ENCODE measurements at places on chromosomes 6 and 20.

DNA sequence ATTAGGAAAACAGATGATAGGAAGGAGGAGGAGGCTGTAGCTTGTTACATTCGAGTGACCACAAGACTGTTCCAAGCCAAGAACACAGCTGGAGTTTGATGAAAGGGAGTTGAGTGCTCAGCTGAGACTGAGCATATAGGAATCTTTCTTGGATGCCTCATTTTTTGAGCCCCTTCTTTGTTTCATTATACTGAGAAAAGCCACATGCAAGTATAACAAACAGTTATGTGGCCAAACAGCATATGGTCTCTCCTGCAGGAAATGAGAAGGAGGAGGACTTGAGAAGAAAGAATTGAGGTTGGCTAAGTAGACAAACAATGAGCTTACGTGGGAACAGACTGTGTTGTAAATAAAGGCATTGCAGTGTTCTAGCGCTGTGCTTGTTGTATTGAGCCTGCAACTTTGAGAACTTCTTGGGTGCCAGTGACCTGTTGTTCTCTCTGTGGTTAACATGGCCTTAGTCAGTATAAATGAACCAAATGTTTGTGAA, 78.3 kb downstream of the AKAP7 start:
- no peak for DNase-seq

DNA sequence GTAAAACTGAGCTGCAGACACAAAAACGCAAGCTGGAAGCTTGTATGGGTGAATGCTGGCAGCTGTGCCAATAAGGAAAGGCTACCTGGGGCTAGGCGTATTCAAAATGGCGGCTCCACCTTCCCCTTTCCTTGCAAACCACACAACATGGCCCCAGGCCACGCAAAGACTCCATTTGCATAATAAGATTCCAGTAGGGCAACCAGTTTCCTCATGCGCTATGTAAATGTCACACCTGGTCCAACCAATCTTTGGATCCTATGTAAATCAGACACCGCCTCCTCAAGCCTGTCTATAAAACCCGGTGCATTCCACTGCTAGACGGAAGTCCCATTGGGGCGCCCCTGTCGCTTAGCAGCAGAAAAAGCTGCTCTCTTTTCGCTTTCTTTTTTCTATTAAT, 505.9 kb upstream of the BTBD3 start:
- DNase-seq = no peak

GRCh38 chr6:11397622-11398450, 139.7 kb upstream of the TMEM170B start:
- no peak for DNase-seq

- no peak for DNase-seq
Measured at GRCh38 chr20:22890594-22891300, 144.4 kb upstream of the SSTR4 start.
